ENCODE measurements at places on chromosomes 2 and 18.

- no peak for DNase-seq
These were observed 34.5 kb upstream of the CSRNP3 start for GRCh38 chr2:165434865-165435496.

DNA sequence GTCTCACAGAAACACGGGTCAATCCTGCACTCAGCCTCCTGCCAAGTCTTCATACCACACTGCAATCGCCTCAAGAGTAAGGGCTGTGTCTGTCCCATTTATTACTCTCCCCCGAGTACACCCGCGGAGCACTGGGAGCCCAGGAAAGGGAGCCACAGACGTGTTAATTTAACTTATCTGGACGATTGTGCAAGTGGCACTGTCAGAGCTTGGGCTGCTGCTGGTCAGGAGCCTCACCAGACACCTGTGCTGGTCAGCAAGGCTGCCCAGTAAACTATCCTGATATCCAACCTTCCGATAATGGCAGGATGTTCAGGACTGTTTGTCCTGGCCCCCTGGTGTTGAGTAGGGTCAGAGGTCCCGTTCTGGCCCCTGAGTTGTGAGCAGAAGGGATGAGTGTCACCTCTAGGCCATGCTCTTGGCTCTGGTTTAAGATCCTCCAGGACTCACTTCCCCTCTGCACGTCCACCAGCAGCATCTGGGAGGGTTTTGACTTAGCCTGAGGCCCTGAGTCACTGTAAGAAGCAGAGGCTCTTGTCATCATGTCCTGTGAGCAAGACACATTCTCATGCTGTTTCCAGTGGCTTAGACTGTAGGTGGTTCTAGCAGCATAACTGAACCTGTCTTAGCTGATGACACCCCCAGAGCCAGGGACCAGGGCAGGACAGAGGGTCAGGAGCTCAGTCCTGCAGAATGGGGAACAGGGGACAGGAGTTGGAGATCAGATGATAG lies 82.5 kb upstream of the ARL4C start:
- no peak for DNase-seq

DNA sequence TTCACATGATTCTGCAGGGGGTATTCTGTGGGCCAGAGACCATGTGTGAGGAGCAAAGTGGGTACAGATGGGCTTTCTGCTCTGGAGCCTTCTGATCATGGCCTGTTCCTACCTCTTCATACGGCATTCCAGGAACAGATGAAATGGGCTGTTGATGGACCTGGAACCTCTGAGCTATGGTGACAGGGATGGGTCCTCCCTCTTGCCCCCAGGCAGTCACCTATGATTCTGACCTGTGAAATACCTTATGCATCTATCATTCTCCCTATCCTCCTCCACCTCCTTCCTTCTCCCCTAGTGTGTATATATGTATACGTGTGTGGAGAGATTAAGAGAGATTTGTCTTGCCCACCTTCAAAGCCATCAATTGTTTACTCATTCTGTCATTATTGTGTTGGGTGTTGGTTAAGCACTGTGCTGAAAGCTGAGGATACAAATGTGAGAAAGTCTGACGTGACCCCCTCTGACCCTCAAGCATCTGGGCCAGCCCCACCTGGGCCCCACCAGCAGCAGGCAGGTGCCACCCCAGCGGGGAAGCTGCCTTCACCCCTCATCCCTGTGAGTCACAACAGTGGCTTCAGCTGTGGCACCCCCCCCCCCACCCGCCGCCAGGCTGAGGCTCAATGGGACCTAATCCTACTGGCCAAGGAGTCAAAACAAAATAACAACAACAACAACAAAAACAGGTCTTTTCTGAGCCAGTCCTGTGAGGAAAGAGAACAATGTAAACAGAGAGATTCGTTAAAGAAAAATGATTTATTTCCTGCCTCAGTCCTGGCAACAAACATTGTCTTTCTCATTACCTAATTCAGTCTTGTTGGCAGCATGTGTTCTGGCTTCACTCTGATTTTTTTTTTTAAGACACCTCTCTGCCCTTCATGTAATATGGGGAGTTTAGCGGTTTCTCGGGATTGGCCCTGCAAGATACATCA lies 103.8 kb upstream of the CDC42EP3 start:
- no peak for DNase-seq

GRCh38 chr2:207093234-207093633 lies 72.5 kb downstream of the KLF7 start:
- no peak for DNase-seq

- DNase-seq, result no peak
These were observed 415.9 kb downstream of the NBAS start for GRCh38 chr2:15145046-15145817.

GRCh38 chr18:46386788-46387187 lies 270.2 kb downstream of the LOXHD1 start:
- DNase-seq, result peak; percentile 72

GRCh38 chr2:156790343-156791037 lies 354.3 kb downstream of the GPD2 start:
- DNase-seq, result no peak

DNA sequence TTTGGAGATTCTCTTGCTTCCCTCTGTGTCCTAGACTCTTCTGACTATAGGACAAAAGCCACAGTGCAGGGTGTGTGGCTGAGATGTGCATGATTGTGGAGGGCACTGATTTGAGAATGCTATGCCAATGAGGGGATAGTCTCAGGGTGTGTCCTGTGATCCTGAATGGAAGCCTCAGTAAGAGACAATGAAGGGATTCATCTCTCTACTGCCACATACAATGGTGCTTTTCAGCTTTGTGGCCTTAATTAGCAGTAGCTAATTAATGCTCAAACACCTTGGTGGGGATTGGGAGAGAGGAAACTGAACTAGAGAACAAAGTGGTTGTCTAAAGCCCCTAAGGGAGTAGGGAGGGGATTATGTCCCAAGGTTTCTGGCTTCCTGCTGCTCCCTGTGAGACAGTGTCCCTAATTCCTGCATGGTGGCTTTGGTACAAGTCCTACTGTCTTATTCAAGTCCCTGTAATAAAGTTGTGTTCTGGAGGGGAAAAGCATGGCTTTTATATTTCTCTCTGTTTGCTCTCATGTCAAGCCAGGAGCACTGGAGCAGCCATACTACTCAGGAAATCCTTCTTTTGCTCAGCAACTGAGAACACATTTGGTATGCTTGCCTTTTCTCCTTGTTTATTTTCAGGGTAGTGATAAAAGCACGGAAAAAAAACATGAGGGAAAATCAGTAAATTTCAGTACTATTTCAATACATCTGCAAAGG lies 415.2 kb upstream of the TCF4 start:
- no peak for DNase-seq

DNA sequence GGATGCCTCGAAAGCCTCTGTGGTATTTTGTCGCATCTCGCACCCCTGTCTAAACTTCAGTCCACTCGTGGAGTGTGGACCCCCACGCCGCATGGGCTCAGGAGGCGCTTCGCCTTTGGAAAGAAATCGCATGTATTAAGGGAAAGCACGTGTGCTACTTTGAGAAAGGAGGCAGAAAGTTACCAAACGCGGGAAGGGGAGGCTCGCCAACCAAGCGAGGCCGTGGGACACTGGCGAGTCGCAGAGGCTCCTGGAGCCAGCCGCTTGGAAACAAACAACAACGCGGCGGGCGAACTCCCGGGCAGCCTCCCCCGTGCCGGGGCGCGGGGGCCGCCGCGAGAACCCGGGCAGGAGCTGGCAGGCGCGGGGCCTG lies 455 bp upstream of the AGAP1 start:
- no peak for DNase-seq

DNA sequence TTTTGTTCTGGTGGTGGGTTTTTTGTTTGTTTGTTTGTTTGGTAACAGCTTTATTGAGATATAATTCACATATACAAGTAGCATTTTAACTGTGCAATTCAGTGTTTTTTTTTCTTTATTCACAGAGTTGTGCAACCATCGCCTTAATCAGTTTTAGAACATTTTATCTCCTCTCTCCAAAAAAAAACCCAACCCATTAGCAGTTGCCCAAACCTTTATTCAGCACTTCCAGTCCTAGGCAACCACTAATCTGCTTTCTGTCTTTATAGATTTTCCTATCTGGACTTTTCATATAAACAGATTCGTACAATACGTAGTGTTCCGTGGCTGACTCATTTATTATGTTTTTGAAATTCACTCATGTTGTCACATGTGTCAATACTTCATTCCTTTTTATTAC lies 38.7 kb downstream of the CCDC138 start:
- DNase-seq, result no peak

- no peak for DNase-seq
These were observed 22.6 kb upstream of the USP34 start for GRCh38 chr2:61493523-61493942.

GRCh38 chr2:201144101-201145051 lies 28.4 kb downstream of the CFLAR start:
- DNase-seq, result no peak

GRCh38 chr2:219490186-219490585 lies 8.5 kb upstream of the GMPPA start:
- DNase-seq, result no peak

DNA sequence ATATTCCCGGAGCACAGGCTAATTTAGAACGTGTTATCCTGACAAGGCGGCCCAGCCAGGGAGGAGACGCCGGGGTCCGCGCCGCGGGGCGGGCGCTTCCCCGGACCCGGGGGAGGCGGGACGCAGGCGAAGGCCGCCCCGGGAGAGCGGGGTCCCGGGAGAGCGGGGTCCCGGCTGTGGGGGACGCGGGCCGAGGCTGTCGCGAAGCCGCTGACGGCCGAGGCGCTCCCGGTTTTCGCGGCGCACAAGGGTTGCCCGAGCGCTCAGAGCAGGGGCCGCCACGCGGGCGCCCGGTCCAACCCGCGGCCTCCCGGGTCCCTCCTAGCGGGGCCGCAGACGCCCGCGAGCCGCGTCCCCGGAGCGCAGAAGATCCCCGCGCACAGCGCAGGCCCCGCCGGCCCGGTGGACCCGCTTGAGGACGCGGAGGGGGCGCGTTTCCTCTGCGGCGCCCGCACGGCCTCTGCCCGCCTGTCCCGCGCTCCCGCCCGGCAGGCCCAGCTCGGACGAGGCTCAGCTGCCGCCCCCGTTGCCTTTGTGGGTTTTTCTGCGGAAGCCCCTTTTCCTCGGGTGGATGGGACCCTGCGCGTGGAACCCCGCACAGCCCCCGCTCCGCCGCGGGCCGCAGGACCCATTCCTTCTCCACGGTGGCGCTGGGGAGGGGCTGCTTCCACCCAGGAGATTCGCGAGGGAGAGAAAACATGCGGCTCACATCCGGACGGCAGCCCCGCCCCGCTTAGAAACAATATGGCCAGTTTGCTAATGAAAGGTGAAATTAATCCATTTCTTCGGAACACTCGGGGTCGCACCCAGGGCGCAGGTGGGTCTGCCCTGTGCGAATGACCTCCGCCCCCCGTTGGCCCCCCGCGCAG lies 9.6 kb upstream of the KCNG2 start:
- no peak for DNase-seq

- DNase-seq, result no peak
These were observed 47.7 kb downstream of the BCL2 start for GRCh38 chr18:63271881-63272299.

GRCh38 chr18:25141886-25142285 lies 210.1 kb downstream of the ZNF521 start:
- no peak for DNase-seq

GRCh38 chr2:176106581-176107539 lies at the start of gene HOXD11:
TSS of gene HOXD11 (plus strand) at chr2:176107280. CDS start at chr2:176107356, 76 bp downstream.
- no peak for DNase-seq

GRCh38 chr18:36828157-36828629 lies 609 bp downstream of the TPGS2 start:
- DNase-seq, result no peak

GRCh38 chr2:34723683-34724082 lies 1124.6 kb upstream of the FAM98A start:
- DNase-seq, result no peak

DNA sequence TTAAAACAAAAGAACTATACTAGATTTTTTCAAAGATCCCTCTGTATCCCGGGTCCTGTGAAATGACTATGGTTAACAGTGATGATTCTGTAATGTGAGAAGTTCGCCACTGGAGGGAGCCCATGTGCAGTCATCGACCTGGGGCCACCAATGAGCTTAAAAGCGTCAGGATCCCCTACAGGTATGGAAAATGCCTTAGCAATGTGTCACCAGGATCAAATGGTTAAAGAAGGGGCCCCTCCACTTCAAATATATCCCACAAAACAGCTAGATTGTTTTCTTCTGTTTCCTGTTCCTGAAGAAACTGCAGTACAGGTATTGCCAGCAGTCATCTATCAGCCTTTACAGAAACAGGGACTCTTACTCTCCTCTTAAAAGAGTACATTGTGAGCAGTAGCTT lies 15.3 kb downstream of the CHRNA1 start:
- DNase-seq, result peak; percentile 41

- no peak for DNase-seq
These were observed 145.0 kb downstream of the MCFD2 start for GRCh38 chr2:46770622-46771021.

DNA sequence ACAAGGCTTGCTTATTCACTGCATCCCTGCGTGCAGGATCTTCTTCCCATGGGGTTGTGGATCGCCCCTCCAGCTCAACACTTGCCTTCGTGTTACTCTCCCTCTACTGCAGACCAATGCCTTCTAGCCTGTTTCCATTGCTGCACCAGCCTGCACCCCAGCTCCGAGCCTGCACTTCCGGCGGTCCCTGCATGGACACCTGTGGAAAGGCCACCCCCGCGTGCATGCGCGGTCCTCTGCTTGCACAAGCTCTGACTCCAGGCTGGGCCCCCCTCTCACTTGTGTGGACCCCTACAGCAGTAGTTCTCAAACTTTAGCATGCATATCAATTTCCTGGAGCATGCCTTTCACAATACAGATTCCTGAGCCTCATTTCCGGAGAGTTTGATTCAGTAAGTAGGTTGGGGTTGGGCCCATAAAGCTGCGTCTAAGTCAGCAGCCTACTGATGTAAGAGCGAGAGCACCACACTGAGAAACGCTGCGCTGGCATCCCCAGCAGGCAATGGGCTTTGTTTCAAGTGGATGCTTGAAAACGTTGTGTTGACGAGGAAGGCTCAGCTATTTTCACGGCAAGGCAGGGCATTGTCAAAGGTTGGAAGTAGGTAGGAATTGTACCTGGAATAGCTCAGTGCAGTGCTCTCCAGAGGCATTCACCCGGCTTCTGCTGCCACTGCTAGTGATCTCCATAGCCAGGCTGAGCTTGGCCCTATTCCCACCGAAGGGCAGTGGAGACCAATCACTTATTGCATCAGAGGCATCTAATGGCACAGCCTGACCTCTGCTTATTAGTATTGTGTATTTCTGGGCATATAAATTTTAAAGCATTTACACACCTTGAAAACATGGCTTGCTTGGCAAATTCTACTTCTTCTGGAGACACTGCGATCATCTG lies 32.6 kb downstream of the CREG2 start:
- DNase-seq, result no peak

DNA sequence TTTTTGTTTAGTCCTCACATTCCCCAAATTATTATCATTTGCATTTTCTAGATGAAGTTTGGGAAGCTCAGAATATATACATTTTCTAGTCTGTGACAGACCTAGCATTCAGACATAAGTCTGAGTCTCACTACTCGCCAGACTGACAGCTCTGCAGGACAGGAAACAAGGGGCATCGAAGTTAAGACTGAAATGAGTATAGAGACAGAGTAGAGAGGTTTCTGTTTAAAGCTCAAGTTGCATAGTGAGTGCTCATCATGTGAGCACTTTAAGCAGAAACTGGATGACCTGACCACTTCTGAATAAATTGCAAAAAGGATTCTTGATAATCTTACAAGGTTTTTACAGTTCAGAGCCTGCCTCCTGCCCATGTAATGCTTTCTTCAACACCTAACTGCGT lies 1.1 kb downstream of the HADHB start:
- DNase-seq, result no peak

- no peak for DNase-seq
These were observed 1539.5 kb upstream of the CELF4 start for GRCh38 chr18:39105104-39105503.

All from left ventricle myocardium superior (tissue), 1 donor.